Activated CD4-positive, alpha-beta memory T cell treated with anti-CD3 and anti-CD28 coated beads for 36 hours (primary cell): ENCODE measurements at places on chromosomes 3 and 15. TPM values are rescaled to one million over a fixed set of nuclear protein-coding genes. Genes with fewer than 3 reads are reported as not detected.

- DNase-seq = no peak
These were observed 6.3 kb downstream of the LRRK1 start for GRCh38 chr15:100925480-100925879.

Gene STRIT1
- total RNA-seq = not detected

DNA sequence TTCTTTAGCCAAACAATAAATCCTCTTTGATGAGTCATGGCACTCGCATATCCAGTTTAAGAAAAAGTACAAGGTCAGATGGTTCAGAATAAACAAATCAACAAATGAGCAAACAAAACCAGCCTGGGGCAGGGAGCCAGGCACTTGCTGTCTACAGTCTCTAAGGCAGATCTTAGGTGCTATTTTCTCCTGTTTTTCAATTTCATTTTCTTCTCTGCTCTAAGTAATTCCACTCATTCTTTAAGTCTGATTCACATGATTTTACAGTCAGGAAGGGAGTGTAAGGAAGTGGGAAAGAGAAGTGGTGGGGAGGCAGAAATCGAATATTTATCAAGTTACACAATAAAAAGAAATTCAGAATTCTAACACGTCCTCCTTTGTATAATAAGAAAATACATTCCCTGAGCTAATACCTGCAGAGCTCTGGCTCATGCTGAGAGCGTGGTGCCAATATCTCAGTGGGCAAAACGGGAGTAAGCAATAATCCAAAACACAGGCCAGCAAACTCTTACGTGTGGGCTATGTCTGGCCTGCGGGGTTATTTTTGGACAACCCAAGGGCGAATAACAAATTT is 298.6 kb downstream of the ADAMTS17 start:
- DNase-seq = no peak

Gene PIGZ
- total RNA-seq = 0.71 TPM

- DNase-seq = peak; percentile 63
These were observed 4.1 kb downstream of the CISH start for GRCh38 chr3:50607271-50608091.

Gene SYNPR
- total RNA-seq = not detected

Gene PP2D1
- not detected for total RNA-seq

GRCh38 chr3:194987571-194988494 is 283.1 kb downstream of the XXYLT1 start:
- DNase-seq = no peak

Gene ACTRT3
- 0.76 TPM for total RNA-seq

DNA sequence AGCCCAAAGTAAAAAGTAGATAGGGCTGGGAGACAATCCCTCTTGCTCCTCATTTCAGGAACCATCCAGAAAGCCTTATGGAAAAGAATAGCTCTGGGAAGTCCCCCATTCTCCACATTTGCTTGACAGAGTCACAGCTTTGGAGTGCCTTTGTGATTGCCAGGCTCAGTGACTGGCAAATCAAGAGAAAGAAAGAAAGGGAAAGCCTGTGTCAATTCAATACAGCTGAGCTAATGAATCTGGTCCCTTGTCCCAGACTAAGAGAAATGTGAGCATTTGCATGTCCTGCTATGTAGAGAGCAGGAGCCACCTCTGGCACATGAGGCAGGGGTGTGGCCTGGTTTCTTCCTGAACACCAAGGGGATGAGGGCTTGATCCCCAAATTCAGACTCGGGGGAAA is 14.9 kb upstream of the CTNNB1 start:
- no peak for DNase-seq

Gene BRK1
- 76.1 TPM for total RNA-seq

- no peak for DNase-seq
These were observed 634.1 kb upstream of the TBL1XR1 start for GRCh38 chr3:177831361-177831760.

DNA sequence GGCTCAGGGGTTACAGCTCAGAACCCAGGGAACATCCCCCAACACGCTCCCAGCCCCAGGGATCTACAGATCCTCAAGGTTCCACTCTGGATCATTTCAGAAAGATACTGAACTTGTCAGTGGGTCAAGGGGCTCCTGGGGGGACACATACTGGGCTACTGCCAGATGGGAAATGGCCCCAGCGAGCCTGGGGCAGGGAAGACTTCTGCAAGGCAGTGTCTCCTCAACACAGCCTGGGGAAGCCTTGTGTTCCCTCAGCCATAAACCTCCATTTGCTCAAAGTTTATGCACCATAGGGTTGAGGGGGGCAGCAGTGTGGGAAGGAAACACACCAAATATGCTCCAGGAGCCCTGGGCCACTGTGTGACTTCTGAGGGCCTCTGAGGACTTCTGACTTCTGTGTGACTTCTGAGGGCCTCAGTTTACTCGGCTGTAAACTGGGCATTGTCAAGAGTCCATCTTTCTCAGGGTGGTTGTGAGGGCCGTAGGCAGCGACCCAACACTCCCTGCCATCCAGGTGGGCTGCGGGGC is 58.4 kb downstream of the IQSEC1 start:
- peak; percentile 26 for DNase-seq

DNA sequence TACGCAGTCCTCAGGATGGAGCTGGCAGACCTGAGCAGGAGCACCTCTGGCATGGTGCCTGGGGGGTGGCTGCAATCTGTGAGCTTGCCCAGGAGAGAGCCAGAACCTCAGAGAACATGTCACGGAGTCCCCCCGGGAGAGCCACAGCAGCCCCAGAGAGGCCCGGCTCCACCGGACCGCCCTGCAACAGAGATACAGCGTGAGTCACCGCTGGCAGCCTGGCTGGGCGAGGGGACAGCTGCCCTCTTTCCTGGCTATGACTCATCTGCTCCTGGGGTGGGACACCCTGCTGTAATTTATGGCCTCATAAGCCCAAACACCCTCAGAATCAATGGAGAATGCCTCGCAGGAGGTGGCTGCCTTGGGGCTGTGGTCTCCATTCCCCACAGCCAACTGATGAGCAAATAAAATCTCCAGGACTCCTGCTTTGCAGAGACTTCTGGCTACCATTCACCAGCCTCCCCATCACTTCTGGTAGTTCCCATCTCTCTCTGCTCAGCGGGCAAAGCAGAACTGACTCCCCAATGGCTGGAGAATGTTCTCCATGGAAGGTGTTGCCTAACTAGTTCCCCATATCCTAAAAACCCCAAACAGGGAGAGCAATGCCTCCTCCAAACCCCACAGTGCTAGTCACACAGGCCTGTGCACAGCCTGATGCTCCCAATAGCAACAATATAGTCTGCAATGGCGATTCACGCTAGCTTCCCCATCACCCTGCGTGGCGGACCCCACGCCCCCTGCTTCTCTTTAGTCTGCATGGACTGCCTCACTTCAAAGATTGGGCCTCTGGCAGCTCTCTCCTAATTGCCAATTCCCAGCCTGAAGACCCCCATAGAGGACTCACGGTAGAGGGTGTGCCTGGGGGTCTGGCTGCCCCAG is 21.6 kb downstream of the ACSBG1 start:
- no peak for DNase-seq

Gene GUCA1C
- total RNA-seq = not detected

DNA sequence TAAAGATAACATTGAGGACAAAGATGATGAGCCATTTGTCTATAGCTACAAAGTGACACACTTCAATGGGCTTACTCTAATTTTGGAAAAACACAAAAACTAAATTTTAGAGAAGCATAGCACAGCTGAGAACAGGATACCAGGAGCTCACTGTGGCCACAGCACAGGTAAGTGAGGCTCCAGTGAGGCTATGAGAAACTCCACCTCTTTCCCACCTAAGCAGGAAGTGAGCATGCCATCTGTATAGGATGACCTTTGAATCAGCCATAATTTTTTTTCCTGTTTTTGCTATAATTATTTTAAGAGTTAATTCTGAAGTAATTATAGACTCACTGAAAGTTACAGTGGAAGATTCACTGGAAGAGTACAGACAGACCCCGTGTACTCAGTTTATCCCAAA is 82.1 kb upstream of the DCLK3 start:
- no peak for DNase-seq

GRCh38 chr3:25820366-25820765 is 30.5 kb downstream of the OXSM start:
- DNase-seq = no peak

DNA sequence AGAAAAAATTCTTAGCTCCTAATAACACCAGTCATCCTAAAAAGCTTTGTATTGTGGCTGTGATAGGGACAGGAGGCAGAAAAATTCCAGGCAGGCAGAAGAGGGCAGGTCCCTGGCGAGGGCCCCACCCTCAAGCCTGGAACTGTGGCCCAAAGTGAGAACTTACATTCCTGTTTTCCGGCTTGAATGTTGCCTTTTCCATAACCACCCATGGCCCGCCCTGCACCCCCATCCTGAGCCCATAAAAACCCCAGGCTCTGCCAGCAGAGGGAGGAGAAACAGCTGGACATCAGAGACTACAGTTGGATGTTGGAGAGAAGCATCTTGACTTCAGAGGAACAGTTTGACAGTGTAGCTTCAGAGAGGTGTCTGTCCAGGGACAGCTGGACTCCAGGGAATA is 37.3 kb downstream of the SLCO2A1 start:
- DNase-seq = no peak

DNA sequence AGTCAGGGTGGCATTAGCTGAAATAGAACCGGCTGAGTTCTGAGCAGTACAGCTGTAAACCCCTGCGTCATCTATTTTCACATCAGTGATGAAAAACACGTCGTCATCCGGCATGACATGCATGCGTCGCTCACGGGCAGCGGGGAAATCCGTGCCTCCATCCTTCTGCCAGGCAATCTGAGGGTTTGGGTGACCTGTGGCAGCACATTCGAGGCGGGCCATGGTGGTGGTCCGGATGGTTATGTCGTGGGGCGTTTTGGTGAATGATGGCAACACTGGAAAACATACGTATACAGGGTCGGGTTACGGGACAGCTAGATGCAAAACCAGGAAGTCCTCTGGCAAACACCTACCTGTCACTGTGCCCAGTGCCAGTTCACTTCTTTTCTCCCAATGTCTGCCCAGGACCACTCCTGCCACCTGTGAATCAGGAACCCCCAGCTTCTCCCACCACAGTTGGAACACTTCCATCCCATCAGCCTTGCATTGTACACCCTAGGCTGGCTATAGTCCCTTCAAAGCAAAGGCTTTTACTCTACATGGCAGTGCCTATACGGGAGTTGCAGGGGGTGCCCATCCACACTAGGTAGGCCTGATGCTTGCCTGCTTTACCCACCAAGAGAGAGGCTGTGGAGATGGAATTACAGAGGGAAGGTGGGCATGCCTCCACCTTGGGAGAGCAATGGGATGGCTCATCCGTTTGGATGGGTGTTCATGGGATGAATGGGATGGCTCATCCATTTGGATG is 116.7 kb downstream of the LRIG1 start:
- no peak for DNase-seq

GRCh38 chr3:31546162-31546561 is 13.4 kb downstream of the STT3B start:
- DNase-seq = no peak

DNA sequence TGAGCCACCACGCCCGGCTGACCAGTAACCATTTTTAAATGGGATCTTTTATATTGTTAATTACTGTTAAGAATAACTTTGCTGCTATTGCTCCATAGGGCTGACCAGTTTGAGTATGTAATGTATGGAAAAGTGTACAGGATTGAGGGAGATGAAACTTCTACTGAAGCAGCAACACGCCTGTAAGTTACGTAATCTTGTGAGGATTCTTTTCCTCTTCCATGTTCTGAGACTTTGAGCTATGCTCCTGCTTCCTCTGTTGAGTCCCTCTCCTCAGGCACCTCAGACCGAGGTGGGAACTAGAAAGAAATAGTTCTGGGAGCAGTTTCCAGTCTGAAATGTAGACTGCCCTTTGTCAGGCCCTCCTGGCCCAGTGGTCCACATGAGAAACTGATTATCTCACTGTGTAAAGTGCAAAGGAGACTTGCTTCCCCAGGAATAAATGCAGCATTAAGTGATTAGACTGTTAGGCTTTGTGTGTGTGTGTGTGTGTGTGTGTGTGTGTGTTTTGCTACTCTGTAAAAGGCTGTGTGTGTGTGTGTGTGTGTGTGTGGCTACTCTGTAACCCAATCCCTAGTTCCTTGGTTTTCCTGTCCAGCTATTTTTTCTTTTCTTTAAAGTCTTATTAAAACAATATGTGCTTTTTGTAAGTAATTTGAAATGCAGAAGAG is 5.2 kb downstream of the POLR2H start:
- no peak for DNase-seq

Gene TM4SF1
- 0.92 TPM for total RNA-seq

Gene SLC28A1
- total RNA-seq = not detected

- no peak for DNase-seq
These were observed 22.9 kb downstream of the PDE8A start for GRCh38 chr15:85004550-85004949.

DNA sequence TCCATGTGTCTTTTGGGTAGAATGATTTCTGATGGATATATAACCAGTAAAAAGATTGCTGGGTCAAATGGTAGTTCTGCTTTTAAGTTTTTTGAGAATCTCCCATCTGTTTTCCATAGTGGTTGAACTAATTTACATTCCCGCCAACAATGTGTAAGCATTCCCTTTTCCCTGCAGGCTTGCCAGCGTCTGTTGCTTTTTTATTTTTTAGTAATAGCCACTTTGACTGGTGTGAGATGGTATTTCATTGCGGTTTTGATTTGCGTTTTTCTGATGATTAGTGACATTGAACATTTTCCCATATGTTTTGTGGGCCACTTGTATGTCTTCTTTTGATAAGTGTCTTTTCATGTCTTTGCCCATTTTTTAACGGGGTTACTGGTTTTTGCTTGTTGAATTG is 36.3 kb upstream of the MB21D2 start:
- no peak for DNase-seq

- no peak for DNase-seq
These were observed 73.5 kb downstream of the PEAK1 start for GRCh38 chr15:77346245-77347036.

GRCh38 chr15:39869858-39870515 is 50.1 kb downstream of the GPR176 start:
- no peak for DNase-seq

Gene NBEAL2
- 117 TPM for total RNA-seq

GRCh38 chr15:37056177-37057121 is 43.9 kb downstream of the MEIS2 start:
- no peak for DNase-seq

Gene ANKRD63
- total RNA-seq = not detected

Gene SI
- total RNA-seq = not detected

DNA sequence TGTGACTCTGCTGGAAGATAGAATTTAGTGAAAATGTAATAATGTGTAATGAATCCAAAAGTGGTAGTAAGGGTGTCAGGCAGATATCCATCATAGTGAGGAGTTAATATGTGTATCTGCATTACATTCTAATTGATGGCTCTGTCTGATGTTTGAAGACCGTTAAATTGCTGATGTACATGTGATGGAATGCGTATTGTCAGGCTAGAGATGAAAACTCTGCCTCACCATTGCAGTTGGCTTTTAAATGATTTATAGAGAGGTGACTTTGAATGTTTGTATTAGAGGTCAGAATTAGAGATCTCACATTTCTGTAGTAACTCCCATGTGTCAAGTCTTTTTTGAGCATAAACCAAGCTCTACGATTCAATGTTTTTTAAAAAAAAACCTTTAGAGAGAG is 234.6 kb downstream of the NAALADL2 start:
- no peak for DNase-seq
